ENCODE measurements at places on chromosomes 2 and 18.

DNA sequence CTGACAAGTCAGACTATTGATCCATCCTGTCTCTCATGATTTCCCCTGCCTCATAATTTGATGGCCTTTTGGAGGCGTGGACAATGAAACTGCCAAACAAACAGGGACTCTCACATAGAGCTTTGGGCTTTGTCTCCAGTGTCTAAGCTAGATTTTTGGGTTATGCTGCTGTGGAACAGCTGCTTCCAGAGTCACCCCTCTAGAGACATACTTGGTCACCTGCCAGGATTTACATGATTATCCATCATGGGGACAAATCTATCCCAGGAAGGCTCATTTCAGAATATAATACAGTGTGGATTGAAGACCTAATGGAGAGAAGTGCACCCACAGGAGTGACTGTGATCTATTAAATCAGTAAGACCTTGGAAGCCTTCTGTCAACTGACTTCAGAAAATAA lies 159.6 kb downstream of the SLC8A1 start:
- no peak for DNase-seq

DNA sequence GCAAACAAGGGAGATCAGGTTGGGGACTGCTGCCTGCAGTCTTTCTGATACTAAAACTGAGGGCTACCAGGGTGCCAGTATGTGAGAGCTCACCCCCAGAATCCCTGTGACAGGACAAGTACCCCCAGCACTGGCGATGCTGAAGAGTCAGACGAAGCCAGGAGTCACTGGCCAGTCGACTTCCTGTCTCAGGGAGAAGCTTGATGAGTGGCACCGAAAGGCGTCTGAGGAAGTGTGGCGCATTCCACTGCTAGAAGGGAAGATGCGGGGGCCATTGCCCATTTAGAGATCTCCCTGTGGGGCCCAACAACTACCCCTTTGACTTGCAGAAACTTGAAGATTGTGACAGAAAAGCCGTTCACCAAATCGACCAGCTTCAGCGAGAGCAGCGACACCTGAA lies 22.0 kb downstream of the MXD1 start:
- DNase-seq, result no peak

DNA sequence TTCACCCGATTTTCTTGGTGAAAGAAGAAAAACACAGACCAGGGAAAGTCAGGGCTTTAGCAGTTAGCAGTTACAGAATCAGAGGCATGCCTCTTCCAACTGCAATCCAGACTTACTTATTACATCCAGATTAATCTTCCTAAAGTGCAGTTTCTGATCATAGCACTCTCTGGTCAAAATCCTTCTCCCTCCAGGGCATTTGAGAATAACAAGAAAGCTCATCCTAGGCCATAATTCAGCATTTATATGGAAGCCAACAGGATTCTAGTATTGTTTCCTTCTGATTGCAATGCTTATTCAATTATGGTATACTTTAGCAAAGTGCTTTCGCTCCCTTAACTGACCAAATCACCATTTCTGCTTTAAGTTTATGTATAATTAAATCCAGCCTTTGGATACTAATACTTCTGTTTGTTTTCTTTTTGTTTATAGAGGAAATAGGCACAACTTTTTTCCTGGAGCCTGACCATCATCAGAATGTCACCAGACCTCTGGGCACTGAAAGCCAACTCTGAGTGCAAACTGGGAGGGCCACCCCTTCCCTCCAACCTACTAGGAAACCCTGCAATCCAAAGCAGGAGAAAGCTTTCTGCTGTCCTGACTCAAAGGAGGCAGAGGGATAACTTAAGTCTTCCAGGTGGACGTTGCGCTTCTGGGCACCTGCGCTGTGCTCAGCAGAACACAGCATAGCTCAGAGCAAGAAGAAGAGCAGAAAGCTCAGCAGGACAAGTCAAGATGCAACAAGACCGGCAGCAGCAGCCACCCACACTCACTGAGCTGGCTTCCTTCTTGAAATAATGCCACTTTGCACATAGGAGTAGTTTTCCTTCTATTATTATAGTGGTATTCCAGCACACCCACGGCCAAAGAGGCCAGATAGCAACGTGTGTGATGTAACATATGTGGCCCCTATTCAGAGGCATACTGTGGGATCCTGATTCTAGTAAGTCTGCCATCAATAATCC lies 99.3 kb downstream of the STK39 start:
- no peak for DNase-seq

GRCh38 chr2:190726255-190726654 lies 77.4 kb downstream of the NAB1 start:
- no peak for DNase-seq

DNA sequence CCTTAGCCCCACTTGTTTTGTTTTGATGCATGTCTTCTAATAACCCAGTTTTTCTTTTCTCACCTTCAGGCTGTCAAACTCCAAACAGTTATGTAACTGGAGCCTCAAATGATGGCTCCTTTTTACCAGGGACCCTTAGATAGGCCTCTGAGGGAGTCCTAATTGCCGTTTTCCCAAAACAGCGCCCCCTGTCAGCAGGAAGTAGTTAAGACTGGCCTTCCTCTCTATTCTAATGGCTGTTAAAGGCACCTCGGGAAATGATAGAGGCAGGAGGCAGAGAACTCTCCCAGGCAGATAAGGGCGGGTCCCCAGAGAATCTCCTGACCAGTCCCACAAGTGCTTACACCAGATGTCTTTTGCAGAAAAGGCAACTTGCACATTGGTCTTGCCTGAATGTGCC lies 123.2 kb downstream of the KCNS3 start:
- DNase-seq, result no peak

- DNase-seq, result no peak
Observed at GRCh38 chr2:12428786-12429185, 287.9 kb upstream of the TRIB2 start.

DNA sequence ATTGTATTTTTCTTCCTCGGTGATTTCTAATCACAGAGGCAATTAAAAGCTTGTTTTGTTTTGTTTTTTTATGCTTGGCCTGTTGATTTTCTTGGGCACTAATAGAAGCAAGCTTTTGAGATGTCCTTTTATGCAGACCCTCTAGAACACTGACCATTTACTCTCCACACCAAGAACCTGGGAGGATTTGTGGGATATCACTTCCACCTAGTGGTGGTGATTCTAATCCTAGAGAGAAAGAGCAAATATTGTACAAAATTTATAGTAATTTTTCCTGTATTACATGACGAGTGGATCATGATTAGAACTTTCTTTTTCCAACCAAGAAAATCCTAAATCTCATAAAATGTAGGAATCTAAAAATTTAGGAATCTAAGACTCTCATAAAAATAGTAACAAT lies 23.4 kb downstream of the NEMP2 start:
- no peak for DNase-seq

- no peak for DNase-seq
Observed at GRCh38 chr2:144583741-144584453, 64.0 kb upstream of the ZEB2 start.

- peak; percentile 43 for DNase-seq
Observed at GRCh38 chr2:224894356-224894755, 147.9 kb downstream of the DOCK10 start.

Measured in GM13976 (cell line).